ENCODE measurements at places on chromosomes 16 and 17.

DNA sequence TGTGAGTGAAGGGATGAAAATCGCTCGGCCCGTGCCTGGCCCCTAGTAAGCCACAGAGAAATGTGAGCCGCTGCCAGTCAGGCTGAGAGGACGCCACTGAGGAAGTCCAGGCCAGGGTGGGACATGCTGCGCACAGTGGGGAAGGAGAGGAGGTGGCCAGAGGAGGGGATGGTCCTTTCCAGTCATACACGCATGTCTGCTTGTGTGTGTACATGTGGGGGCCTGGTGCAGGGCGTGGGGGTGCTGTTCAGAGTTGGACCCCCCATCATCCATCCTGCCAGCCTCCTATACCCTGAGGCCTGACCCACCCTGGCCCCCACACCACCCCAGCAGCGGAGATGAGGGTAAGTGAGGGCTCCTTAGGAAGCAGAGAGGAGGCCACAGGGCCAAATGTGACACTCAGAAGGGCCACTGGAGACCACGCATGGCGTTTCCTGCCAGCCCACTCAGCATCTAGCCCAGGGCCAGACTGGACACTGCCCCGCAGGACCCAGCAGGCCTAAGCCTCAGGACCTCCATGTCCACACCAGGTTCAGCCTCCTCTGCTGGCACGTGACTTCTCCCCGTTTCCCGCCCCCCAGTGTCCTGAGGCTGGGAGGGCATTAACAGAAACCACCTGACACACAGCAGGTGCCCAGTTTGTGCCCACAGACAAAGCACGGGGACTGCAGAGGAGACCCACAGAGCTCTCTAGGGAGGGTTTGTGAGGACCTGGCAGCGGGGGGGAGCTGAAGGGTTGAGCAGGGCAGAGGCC, 7.0 kb downstream of the DOC2A start:
- no peak for DNase-seq

GRCh38 chr16:2512735-2513404, 882 bp upstream of the ATP6V0C start:
- peak; percentile 65 for DNase-seq

DNA sequence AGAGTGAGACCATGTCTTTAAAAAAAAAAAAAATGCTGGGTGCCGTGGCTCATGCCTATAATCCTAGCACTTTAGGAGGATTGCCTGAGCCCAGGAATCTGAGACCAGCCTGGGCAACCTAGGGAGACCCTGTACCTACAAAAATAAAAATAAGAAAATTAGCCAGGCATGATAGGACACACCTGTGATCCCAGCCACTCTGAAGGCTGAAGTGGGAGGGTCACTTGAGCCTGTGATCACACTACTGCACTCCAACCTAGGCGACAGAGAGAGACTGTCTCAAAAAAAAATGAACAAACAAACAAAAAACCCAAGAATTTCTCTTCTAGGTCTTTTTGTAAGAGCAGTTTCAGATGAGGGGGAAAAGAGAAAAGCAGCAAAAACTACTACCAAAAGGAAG, 34.6 kb downstream of the NME2 start:
- no peak for DNase-seq

GRCh38 chr17:64459284-64459747, 10.4 kb downstream of the MILR1 start:
- no peak for DNase-seq

GRCh38 chr17:62760059-62760944, 47.8 kb downstream of the MARCHF10 start:
- DNase-seq = no peak

DNA sequence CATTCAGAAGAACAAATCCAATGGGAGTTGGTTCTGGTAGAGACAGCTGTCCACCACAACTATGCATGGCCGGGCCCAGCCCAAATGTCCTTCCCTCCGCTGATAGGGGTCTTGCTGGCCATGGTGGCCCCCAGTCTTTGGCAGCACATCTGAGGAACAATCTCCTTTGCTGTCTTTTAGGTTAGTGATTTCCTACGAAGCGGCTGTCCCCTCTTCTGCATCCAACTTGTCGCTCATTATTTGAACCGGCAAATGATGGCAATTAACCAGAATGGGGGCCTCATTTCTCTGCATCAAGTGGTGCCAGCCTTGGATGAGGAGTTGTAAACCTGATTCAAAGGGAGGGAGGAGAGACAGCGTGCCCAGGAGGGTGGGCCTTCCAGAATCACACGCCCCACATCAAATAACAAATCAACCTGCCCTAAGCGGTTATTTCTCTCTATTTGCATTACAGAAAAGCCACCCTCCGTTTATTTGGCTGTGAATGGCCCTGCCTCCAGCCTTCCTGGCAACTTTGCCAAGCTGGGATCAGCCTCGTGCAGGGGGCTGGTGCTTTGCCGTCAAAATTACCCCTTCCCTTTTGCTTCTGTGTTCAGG, 156.5 kb downstream of the RGS9 start:
- DNase-seq = no peak

DNA sequence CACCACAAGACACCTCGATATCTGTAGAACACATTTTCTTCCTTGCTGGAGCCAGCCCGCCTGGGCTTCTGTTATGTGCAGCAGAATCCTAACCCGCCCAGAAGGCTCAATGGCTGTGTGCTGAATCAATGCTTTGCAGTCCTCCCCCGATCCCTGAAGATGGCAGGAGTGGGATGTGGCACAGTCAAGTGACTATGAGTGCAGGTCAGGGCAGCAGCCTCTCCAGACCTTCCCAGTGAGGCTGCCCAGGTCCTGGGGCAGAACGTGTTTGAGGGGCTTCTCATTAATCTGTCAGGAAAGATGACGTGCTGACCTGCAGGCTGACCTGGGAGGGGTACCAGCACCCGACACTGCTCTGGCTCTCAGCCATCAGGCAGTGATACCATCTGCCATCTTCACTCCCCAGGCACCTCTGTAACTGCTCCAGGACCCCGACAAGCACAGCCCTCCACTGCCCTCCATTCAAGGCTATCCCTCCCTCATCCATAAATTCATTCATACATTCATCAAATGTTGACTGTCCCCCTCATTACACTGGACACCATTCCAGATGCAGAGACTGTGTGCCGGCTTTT, 35.2 kb downstream of the LRRC75A start:
- DNase-seq = no peak

DNA sequence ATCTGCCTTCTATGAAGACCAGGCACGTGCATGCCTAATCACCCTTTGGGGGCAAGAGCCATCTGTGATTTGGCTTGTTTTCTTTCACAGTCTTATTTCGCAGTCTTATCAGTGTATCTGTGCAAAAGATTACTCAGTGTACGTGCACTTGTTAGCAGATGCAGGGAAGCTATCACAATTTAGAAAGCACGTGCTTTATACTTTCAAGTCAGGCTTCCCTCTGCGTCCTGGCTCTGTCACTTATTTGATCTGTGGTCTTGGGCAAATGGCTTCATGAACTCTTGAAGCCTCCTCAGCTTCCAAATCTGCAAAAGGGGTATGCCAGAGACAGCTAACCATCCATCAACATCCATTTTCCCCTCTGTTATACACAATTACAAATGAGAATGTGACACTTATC, 246.4 kb downstream of the XYLT1 start:
- no peak for DNase-seq

DNA sequence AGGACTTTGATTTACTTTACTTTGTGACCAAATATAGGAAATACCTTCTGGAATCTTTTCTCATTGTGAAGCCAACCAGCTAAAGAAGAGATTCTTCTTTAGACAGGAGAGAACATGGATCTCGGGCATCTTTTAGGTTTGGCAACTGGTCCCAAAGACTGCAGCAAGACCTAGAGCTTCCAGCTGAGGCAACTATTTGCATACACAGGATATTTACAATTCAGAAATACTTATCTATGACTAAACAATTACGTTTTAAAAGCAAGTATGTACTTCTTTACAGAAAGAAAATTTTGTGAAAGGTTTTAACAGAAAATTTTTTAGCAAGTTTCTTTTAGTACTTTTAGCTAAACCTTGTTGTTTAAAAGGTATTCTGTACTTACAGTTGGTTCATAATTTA, 106.5 kb downstream of the MAP2K4 start:
- DNase-seq = no peak

- no peak for DNase-seq
These were observed 56.3 kb downstream of the ABCC12 start for GRCh38 chr16:48099455-48099854.

DNA sequence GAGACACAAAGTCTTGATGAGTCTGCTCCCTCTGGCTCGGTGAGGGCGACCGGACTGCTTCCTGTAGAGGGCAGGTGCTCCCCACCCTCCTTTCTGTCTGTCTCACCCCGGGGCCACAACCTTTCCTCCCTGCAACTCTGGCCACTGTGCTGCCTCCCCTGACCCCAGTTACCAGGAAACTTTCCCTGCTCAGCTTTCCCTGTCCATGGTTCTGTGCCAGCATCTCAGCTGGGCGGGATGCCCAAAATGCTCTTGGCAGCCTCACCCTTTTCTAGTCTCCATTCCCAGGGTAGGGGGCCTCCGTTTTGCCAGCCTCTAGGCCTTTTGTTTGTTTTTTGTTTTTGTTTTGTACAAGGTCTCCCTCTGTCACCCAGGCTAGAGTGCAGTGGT, 1.4 kb downstream of the PLD2 start:
- peak; percentile 78 for DNase-seq

- DNase-seq = no peak
These were observed 39.0 kb downstream of the IQCK start for GRCh38 chr16:19757026-19757425.

DNA sequence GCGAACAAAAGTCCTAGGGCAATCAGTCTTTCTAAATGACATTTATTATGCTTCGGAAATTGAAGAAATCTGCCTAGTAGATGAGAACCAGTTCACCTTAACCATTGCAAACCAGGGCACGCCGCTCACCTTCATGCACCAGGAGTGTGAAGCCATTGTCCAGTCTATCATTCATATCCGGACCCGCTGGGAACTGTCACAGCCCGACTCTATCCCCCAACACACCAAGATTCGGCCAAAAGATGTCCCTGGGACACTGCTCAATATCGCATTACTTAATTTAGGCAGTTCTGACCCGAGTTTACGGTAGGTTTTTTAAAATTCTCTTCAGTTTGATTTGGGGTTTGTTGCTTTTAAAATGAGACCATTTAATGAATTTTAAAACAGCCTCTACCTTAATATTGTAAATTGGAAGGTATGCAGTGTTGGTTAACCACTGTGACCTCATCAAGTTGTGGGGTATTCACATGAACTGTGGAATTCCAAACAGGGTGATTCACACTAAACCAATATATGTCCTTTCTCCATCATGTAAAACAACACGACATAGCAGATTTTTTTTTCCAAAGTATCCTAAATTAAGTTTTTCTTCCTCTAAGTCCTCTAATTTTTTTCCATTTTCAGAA, 6.2 kb upstream of the EVI2A start:
- DNase-seq = no peak

GRCh38 chr16:16116841-16117240, 106.5 kb downstream of the ABCC6 start:
- DNase-seq = no peak

GRCh38 chr17:77429969-77430752, 289.4 kb downstream of the SEC14L1 start:
- DNase-seq = peak; percentile 74

DNA sequence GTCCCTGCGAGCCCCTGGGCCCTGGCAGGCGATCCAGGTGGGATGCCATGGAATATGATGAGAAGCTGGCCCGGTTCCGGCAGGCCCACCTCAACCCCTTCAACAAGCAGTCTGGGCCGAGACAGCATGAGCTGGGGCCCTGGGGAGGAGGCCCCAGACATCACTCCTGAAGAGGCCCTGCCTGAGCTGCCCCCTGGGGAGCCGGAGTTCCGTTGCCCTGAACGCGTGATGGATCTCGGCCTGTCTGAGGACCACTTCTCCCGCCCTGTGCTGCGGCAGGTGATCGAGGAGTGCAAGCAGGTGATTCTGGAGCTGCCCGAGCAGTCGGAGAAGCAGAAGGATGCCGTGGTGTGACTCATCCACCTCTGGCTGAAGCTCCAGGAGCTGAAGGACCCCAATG, 33.1 kb downstream of the CDRT15L2 start:
- no peak for DNase-seq

DNA sequence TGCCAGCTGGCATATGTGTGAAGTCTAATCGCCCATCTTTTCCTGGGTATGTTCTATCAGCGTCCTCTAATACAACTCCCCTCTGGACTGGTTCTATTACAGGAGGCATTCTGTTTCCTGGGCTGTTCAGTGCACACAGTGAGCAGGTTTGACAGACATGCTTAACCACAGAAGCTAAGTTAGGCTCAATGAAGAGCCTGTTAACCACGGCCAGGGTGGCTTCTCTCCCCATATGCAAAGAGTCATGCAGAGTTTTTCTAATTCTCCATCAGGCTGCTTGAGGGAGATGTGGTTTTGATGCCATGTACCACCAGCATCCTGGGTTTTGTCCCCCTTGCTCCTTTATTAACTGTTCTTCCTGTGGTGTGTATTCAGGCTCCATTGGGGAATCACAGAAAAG, 57.2 kb upstream of the ALOX12 start:
- no peak for DNase-seq

GRCh38 chr17:75856062-75856756, 1.1 kb upstream of the WBP2 start:
- DNase-seq = no peak

DNA sequence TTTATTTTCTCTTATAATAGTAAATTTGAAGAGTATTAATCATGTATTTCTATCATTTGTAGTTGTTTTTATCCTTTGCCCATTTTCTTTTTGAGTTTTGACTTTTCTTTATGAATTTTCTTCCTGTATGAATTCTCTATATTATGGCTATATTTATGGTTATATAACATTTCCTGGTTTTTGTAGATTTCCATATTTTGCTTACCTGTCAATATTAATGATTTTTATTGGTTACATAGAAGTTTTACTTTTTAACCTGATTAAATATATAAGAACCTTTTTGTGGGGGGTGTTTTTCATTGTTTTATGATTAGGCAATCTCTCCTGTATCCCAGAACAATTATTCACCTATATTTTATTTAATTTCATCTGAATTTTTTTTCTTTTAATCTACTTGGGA, 93.2 kb downstream of the AATF start:
- no peak for DNase-seq

- DNase-seq = no peak
These were observed 10.7 kb upstream of the KRT28 start for GRCh38 chr17:40810494-40810893.

GRCh38 chr16:3623642-3624041, 12.2 kb upstream of the SLX4 start:
- DNase-seq = no peak

DNA sequence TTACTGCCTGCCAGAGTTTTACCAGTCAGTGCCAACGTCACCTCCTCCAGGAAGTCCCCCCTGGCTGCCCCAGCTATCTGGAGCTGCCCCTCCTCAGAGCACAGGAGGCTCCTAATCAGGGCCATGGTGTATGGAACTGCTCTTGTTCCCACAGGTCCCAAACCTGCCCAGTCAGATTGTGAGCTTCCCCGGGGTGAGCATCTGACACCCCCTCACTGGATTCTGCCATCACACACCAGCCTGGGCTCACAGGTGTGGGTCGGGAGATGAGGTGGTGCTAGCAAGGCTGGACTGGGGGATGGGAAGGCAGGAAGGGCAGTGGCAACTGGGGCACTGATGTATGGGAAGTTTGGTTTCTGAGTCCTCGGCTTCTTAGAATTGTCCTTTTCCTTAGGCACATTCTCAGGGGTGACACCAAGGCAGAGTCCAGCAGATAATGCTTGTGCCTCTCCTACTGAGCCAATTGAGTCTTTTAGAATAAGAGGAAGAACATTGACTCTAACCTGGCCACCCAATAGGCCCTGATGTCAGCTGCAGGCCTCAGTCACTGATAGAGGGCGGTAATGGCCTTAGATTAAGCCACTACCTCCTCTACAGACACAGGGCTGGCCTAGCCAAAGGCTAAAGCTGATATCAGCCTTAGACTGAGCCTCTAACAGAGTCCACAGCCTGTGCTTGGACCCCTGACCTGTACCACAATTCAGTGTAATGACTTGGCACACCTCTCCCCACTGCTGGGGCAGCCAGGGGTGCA, 107.9 kb downstream of the WSCD1 start:
- DNase-seq = no peak
